ENCODE measurements at places on chromosomes 2 and 18.

GRCh38 chr2:141522048-141522447 is 608.8 kb downstream of the LRP1B start:
- no peak for DNase-seq

- no peak for DNase-seq
Observed at GRCh38 chr18:51211552-51211951, 14.1 kb upstream of the MEX3C start.

GRCh38 chr2:61044636-61045035 is 21.0 kb upstream of the SANBR start:
- no peak for DNase-seq

DNA sequence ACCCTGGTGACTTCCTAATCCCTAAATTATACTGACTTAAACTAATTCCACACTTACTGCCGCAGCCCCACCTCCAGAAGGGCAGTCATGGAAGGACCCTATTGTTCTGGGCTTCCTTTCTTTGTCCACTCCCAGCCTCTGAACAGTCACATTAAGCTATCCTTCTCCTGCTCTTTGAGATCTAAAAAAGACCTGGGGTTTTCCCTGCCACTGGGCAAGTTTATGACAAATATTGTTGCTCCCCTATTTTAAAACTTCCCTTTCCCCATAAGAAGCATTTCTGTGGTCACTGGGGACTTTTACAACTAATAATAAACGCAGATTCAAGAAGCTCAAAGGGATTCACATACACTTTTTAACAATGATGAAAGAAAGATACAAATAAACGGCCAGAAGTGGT is 47.2 kb upstream of the XPO1 start:
- no peak for DNase-seq

Data from stimulated activated CD8-positive, alpha-beta memory T cell treated with anti-CD3 and anti-CD28 coated beads, Interleukin-7, amount 100 ng/mL, for 24 hours (primary cell).